ENCODE measurements at places on chromosomes 12 and 14. TPM values are rescaled to one million over a fixed set of nuclear protein-coding genes. Genes with fewer than 3 reads are reported as not detected.

DNA sequence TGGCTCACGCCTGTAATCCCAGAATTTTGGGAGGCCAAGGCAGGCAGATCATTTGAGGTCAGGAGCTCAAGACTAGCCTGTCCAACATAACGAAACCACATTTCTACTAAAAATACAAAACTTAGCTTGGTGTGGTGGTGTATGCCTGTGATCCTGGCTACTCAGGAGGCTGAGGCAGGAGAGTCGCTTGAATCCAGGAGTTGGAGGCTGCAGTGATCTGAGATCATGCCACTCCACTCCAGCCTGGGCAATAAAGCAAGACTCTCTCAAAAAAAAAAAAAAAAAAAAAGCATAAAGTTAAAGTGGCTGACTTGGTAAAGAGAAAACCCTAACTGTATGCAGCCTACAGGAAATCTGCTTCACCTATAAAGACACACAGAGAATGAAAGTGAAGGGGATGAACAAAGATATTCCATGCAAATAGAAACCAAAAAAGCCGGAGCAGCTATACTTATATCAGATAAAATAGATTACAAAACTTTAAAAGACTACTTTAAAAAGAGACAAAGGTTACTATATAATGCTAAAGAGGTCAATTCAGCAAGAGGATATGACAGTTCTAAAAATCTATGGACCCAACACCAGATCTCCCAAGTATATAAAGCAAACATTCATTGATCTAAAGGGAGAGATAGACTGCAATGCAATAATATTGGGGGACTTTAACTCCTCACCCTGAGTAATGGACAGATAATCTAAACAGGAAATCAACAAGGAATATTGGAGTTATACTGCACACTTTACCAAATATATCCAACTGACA, 4.1 kb downstream of the CLEC2B start:
- peak overlapping the region; percentile 92 for H3K27ac ChIP-seq
- peak overlapping the region; percentile 47 for H3K4me3 ChIP-seq
- no peak for DNase-seq
- no peaks in the 10 kb centered on the region for H3K36me3 ChIP-seq

DNA sequence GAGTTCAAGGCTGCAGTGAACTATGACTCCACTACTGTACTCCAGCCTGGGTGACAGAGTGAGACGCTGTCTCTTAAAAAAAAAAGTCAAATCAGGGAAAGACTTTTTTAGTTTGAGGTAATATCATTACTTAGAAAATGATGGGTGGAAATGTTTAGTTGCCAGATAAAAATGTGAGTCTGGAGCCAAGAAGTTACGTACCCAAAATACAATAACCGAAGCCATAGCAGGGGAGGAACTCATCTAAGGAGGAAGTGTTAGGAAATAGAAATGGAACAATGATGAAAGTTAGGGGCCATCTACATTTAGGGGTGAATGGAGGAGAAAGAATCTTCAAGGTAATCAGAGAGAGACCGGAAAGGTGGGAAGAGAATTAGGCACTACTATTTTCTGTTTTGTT, 98.8 kb downstream of the DACT1 start:
- H3K27ac ChIP-seq = no peak overlapping the region
- DNase-seq = no peak
- no peaks in the 10 kb centered on the region for H3K36me3 ChIP-seq
- no peak overlapping the region for H3K4me3 ChIP-seq

- H3K4me3 ChIP-seq = no peak overlapping the region
- no peak overlapping the region for H3K27ac ChIP-seq
- DNase-seq = no peak
- H3K4me1 ChIP-seq = no peaks in the 10 kb centered on the region
- no peaks in the 10 kb centered on the region for H3K36me3 ChIP-seq
- H3K27me3 ChIP-seq = no peaks in the 10 kb centered on the region
These were observed 13.4 kb upstream of the PPP1R1A start for GRCh38 chr12:54601841-54602240.

DNA sequence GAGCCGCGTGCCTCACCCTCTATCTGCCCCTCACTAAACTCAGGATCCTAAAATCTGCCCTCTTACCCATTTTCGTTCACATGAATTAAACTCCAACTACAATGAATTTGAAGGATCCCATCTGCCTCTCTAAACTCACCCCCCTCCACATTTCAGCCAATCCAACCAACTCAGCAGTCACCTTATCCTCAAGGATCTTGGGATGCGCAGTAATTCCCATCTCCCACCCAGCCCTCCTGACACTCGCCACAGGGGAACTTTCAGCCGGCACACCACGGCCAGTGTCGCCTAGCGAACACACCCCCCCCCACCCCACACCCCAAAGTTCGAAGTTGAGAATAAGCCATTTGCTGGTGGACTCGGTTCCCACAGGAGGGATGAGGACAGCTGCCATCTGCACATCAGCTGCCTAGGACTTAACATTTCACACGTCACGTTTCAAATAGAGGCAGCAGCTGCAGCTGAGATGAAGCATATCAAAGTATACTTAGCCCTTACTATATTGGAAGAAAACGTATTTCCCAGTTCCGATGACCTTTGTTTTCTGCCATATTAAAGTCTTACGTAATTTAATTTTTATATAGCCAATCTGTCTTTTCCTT, 8.7 kb upstream of the SELPLG start:
- peaks cover 59% of the 10 kb centered on the region for H3K4me1 ChIP-seq
- H3K27ac ChIP-seq = peak overlapping the region; percentile 20
- peaks cover 20% of the 10 kb centered on the region for H3K36me3 ChIP-seq

The TAS2R43 gene
- not detected for total RNA-seq

DNA sequence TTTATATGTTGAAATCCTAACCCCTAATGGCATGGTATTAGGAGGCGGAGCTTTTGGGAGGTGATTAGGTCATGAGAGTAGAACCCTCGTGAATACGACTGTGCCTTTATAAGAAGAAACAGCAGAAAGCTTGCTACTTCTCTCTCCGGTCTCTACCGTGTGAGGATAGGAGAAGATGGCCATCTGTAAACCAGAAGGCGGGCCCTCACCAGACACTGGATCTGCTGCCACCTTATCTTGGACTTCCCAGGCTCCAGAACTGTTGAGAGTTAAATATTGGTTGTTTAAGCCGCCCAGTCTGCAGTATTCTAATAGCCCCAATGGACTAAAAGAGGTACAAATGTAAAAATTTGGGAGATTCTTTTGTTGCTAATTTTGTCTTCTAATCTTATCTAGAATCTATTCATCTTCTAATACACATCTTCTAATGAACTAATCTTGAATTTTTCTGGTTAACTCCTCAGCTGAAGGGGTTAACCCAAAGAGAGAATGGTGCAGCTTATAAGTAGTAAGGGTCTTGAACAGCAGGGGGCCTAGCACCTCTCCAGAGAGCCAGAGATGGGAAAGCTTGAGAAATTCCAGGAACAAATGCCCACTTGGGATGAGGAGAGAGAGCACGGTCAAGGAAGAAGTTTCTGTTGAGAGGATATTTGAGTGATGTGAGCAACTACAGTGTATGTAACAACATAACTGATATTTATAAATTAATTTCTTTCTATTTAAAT, 264.0 kb upstream of the GRIP1 start:
- H3K4me1 ChIP-seq = no peaks in the 10 kb centered on the region
- no peak overlapping the region for H3K27ac ChIP-seq
- H3K4me3 ChIP-seq = no peak overlapping the region
- no peak for DNase-seq

- no peak for DNase-seq
- no peak overlapping the region for H3K4me3 ChIP-seq
- H3K27ac ChIP-seq = no peak overlapping the region
- no peaks in the 10 kb centered on the region for H3K36me3 ChIP-seq
- H3K4me1 ChIP-seq = no peaks in the 10 kb centered on the region
- peaks cover 37% of the 10 kb centered on the region for H3K27me3 ChIP-seq
These were observed 32.3 kb downstream of the BCL11B start for GRCh38 chr14:99239661-99240092.

The TEAD4 gene
- 42.5 TPM for total RNA-seq

DNA sequence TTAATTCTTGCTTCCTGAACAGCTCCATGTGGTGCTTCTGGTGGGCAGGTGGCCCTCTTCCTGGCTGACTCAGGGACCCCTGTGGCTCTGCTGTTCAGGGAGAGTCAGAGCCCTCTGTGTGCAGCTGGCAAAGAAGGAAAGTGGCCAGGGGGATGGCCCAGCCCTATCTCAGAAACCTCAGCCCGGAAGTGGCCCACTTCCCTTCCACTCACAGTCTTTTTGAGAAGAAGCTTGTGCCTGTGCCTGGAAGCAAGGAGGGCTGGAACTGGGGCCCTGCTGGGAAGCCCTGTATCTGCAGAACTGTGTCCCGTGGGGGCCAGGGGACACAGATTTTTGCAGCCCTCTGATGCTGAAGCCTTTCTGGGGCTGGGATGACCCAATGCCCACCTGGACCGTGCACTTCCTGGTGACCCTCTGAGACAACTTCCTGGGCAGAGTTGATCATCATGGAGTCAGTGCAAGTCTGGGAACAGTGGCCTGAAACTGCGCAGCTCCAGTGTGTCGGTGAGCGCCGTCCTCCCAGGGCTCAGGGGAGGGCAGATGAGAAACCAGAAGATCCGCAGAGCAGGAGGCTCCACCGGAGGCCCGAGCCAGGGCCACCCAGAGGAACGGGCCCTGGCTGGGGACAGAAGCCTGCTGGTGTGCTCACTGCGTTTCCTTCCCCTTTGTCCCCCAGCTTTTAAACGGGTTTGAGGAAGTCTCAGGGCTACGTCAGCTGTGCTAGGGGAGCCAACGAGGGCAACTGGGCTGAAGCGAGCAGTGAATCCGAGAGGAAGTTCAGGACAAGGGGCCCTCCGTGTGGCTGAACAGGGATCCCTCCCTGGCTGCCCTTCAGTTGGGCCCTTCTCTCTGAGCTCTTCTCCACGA, 217.4 kb upstream of the RTL1 start:
- peak; percentile 76 for DNase-seq
- H3K4me1 ChIP-seq = no peaks in the 10 kb centered on the region

GRCh38 chr12:88516811-88517210, 63.5 kb downstream of the KITLG start:
- peaks cover 24% of the 10 kb centered on the region for H3K4me1 ChIP-seq
- no peak overlapping the region for H3K4me3 ChIP-seq
- peaks cover 20% of the 10 kb centered on the region for H3K36me3 ChIP-seq
- H3K27me3 ChIP-seq = no peaks in the 10 kb centered on the region

The ETFRF1 gene
- 21.9 TPM for total RNA-seq

DNA sequence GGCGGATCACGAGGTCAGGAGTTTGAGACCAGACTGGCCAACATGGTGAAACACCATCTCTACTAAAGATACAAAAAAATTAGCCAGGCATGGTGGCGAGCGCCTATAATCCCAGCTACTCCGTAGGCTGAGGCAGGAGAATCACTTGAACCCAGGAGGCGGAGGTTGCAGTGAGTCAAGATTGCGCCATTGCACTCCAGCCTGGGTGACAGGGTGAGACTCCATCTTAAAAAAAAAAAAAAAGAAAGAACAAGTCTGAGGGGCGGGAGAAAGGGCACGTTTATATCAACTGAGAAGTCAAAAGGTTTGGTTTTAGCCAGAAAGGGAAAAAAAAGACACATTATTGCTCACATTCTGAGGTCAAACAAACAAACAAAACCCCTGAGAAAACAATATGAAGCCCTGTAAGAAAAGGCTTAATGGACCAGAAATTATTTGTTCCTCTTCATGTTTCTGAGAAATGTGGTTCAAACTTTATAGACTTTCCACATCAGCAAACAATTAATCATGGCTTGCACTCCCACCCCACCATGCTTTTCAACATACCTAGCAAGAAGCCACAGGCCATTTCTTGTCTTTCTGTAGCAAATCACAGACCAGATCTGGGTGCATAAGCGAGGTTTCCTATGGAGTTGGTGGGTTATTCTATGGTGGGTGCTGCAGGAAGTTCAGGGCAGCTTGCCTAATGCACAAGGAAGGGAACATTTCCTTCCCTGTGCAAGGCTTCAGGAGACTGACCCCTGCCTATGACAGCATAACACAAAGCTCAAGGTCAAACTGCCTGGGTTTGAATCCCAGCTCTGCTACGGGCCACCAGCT, 80.1 kb downstream of the SSPN start:
- no peak overlapping the region for H3K4me3 ChIP-seq
- H3K27ac ChIP-seq = peak overlapping the region; percentile 86
- H3K4me1 ChIP-seq = peaks cover 27% of the 10 kb centered on the region

GRCh38 chr14:70803321-70804310, 5.7 kb downstream of the MAP3K9 start:
- no peak overlapping the region for H3K4me3 ChIP-seq
- no peak for DNase-seq
- peaks cover 17% of the 10 kb centered on the region for H3K27me3 ChIP-seq
- no peaks in the 10 kb centered on the region for H3K36me3 ChIP-seq

GRCh38 chr12:26287671-26288381, 92.5 kb downstream of the SSPN start:
- no peak for DNase-seq
- H3K27ac ChIP-seq = no peak overlapping the region
- H3K4me1 ChIP-seq = peaks cover 6% of the 10 kb centered on the region
- no peak overlapping the region for H3K4me3 ChIP-seq

GRCh38 chr12:101763246-101763931, 24.1 kb upstream of the SYCP3 start:
- peaks cover 65% of the 10 kb centered on the region for H3K36me3 ChIP-seq
- H3K27ac ChIP-seq = peak overlapping the region; percentile 0
- DNase-seq = no peak
- H3K27me3 ChIP-seq = no peaks in the 10 kb centered on the region

DNA sequence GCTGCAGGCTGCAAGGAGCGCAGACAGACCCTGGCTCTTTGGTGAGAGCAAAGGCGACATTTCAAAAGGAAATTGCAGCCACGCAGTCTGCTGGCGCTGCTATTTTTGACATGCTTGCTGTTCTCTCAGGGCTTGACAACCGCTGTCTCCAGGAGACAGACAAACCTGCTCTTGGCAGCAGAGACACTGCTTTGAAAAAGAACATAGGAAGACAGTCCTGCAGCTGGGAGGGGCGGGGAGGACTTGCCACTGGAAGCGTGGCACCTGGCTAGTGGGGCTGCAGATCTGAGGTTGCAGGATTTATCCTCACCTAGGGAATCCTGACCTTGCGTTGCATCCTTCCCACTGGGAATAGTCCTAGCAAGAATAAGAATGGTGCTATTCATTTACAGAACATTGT, 91.8 kb upstream of the KCNA1 start:
- H3K4me3 ChIP-seq = no peak overlapping the region
- H3K27ac ChIP-seq = no peak overlapping the region
- H3K27me3 ChIP-seq = peaks cover 26% of the 10 kb centered on the region
- no peaks in the 10 kb centered on the region for H3K4me1 ChIP-seq

The BCL11B gene
- 2.4 TPM for total RNA-seq
